Adrenal gland (tissue), 19 donors: ENCODE measurements at places on chromosomes 5 and 9.

GRCh38 chr9:121962421-121962820, 130.7 kb downstream of the TTLL11 start:
- no peak for DNase-seq

- no peak for DNase-seq
Observed at GRCh38 chr5:16480821-16481538, 15.4 kb upstream of the ZNF622 start.

DNA sequence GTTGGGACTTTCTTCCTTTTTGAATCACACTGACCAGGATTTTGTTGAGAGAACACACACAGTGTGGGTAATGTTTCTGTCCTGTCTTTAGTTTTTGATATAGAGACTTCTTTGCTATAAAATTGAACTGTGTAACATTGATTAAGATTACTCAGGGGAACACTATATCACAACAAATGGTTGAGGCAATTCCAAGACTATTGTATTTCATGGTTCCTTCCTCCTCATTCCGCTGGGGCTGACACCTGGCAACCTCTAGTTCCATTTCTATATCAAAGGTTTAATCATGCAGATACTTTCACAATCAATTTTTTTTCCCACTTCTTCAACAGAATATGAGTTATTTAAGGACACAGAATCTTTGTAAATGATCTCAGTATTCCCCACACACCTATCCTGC, 182.2 kb downstream of the TAF11L14 start:
- DNase-seq, result no peak

DNA sequence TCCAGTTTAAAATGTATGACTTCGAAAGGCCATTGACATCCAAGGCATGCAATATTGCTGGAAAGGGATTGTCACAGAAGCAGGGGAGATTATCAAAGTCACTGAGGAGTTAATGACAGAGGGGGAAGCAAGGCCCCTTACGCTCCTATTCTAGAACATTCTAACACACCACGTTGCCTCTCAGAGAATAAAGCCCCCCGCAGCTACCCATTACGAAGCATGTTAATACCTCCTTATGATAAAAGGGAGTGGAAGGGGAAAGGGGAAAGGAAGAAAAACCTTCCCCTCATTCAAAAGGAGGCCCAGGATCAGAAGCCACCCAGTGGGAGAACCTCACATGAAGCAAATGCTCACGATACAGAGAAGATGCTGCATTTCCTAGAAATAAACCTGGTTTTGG, 213.6 kb downstream of the DAB2IP start:
- DNase-seq, result no peak

- DNase-seq, result no peak
Observed at GRCh38 chr5:92694067-92694466, 887.0 kb downstream of the NR2F1-AS1 start.

DNA sequence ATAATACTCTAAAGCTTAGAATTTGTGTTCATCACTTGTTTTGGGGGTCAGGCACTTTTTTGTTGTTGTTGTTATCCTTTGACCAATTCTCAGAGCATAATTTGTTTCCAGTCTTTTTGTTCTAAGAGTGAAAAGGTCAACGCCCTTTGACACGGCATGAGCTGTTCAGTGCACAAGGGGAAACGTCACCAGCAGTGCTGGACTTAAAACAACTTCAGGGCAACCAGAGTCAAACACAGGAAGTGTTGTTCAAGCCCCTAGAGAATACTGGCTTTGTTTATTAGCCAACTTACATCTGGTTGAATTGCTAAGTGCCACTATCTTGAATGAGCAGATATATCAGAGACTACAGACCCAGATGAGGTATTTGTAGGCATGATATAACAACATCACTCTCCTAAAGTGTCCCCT, 368.9 kb downstream of the TMEM161B start:
- no peak for DNase-seq

DNA sequence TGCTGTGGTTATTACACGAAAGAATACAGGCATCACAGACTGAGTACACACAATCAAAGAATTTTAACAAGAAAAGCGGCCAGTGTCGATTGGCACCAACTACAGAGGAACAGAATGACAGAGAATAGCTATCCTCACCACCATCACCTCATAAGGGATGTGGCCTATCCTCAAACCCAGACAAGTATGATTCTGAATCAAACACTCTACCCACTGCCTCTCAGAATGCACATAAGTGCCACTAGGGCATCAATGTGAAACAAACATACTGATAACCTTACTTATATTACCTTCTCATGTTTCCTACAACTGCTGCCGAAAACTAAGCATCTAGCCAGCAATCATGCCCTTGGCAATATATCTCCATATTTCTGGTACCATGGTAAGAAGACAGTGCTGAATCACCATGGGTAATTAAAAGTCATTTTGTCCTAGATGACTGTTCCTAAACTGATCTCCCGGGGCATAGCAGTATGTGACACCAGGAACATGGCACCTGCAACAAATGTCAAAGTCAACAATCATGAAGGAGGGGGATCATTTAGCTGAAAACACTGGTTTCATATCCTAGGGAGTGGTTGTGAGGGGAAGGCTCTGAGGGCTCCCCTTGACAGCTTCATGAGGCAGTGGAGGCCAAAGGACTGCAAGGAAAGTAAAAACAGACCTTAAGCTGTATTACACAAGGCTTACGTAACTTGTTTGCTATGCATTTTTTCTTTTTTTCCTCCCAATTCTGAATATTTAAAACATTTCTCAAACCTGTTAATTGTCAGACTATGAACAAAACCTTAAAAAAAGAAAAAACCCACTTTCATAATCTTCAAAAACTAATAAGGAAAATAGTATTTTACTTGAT, 88.3 kb downstream of the LHFPL2 start:
- DNase-seq, result no peak

DNA sequence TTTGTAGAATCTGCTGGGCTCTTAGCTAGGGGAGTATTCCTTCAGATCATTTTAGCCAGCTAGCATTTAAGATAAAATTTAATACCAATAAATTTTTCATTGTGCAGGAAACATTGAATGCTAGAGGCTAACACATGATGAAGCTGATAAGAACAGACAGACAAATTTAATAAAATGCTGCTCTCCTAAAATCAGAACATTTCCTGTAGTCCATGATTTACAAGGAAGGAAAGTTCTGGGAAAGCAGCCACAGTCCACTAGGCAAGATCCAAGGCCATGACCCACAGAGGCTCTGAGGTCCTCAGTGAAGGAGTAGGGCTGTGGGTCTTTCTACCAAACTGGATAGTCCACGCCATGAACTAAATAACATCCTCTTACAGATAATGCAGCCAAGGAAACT, 253.0 kb downstream of the ICE1 start:
- peak; percentile 68 for DNase-seq

GRCh38 chr5:100647461-100648230, 112.5 kb downstream of the FAM174A start:
- DNase-seq, result peak; percentile 66

DNA sequence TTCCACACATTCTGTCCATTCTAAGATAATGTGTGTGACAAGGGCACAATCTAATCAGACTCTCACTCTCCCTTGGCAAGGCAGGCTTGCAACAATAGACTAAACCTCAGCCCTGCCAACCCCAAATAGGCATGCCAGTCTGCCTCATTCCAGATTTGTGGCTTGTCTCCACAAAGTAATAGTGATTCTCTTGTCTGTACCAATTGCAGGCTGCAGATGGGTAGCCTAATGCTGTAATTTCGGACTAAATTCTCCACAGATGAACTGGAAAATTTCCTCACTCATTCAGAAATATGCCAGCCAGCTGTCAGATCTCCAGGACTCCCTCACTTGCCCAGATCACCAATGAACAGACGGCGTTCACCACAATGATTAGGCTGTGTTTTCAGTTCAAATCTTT, 413.6 kb downstream of the ELAVL2 start:
- DNase-seq, result no peak

- no peak for DNase-seq
Observed at GRCh38 chr9:134772331-134772730, 108.3 kb upstream of the FCN2 start.

- no peak for DNase-seq
Observed at GRCh38 chr9:107193251-107193650, 89.8 kb upstream of the RAD23B start.

DNA sequence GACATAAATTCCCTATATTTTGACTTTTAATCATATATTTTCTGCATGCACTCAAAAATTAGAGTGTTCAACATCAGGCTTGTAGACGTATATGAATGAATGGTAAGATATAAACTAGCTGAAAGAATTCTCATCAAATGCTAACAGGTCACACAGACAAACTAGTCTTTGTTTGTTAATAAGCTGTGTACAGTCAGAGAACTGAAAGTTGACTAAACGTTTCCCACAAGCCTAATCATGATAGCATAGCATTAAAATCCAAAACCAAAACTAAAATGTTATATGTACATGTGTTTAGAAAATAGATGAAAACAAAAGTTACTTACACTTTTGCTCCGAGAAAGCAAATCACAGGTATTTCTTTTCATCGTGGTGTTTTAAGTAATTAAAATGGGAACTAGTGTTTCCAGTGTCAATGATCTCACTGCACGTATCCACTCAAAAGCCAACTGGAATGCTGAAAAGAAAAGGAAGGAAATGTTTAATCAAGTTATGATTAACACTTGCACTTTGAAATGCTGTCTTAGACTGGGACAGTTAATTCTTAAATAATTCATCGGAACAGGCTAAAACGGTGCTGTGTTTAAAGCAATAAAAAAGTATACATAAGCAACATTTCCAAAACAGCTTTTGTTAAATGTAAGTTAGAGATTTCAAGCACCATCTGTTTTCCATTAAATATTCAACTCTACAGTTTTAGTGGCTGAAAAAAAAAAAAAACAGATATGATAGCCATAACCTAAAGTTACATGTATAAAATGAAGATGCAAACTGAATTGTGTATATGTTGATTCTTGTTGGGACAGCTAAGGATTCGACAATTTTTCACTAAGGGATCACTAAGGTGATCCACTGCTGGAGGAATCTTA, 291.9 kb upstream of the PDE4D start:
- no peak for DNase-seq

DNA sequence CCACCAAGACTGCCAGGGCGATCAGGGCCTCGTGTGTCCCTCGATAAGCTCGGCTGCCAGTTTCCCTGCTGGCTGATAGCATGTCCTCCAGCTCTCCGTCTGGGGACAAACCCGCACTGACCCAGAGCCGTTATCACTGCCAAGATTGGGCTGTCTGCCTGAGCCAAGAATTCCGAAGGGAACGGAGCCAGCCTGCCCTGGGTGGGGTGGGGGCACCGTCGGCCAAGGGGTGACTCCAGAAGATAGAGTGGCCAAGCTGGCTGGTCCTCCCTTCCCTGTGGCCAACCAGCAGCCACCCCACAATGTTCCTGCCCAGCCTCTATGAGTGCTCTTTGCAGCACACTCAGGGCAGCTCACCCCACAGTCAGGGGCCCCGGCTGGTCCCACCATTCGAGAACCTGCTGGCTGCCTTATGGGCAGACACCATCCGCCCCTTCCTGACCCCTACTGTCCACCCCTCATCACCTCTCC, 29.4 kb downstream of the HRH2 start:
- DNase-seq, result no peak

- DNase-seq, result no peak
Observed at GRCh38 chr9:89732939-89733324, 128.1 kb downstream of the GADD45G start.

- DNase-seq, result peak; percentile 12
Observed at GRCh38 chr5:44388321-44389089, 715 bp downstream of the FGF10 start.

DNA sequence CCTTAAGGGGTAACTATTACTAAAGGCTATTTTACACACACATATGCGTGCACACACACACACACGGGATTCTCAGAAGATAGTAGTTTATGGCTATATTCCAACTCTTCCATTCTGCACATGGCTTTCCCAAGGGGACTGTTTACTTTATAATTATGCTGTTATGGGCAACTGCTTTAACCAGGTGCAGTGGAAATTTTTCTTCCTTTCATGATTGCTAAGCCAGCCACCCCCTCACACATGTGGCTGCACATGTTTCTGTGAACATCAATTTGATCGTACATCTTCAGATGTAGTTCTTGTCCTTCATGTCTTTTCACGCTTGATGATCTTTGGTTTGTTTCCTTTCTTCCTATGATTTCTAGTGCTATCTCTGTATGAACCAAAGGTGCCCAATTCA, 37.0 kb downstream of the MRPS30 start:
- no peak for DNase-seq

GRCh38 chr9:133754688-133755227, 16.6 kb upstream of the SARDH start:
- no peak for DNase-seq

DNA sequence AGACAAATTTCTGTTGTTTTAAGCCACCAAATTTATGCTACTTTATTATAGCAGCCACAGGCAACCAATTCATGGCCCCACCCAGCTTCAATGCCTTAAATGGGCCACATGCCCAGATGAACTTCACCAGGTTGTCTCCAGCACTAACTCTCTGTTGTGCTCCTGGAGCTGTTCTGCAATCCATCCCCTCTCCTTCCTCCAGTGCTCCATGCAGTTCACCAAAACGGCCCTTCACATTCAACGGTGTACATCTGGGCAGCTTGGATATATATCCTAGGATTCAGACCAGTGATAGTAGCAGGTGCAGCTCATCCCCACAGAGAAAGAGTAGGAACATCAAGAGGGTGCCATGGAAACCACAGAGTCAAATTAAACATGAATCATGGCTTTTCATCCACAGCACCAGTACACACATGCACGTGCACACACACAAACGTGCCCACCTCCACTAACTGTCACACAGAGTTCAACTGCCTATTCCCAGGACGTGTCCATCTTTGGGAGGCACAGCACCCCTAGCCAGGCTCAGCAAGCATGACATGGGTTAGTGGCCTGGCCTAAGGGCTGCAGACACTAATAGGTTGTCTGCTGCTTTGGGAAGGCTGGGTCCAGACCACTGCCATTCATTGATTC, 134.5 kb downstream of the MED10 start:
- DNase-seq, result no peak

GRCh38 chr5:157464519-157465171, 4.6 kb downstream of the NIPAL4 start:
- DNase-seq, result peak; percentile 49

GRCh38 chr5:92070786-92071185, 687.7 kb upstream of the ARRDC3 start:
- no peak for DNase-seq

DNA sequence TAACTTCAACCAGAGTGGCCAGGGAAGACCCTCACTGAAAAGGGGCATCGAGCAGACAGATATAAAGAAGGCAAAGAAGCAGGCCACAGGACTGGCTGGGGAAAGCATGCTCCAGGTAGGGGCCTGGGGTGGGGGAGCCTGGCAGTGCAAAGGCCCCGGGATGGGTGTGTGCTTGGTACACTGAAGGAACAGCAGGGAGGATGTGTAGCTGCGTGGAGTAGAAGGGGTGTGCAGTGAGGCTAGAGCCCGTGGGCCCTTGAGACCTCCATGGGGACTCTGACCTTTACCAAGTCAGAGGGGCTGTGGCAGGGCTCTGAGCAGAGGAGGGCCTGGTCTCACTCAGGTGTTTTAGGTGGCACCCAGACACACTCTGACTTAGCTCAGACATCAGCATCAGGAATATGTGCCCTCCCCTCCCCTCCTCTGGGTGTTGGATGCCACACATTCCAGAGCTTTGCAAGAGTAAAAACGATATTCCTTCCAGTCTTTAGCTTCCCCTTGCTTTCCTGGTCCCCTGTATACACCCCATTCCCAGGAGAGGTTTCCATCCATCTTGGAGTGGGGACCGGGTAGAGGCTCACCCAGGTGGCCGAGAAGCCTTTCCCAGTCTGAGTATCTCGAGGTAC, 7.6 kb downstream of the TRIM7 start:
- DNase-seq, result no peak
